ENCODE measurements at places on chromosomes 6 and 20.

DNA sequence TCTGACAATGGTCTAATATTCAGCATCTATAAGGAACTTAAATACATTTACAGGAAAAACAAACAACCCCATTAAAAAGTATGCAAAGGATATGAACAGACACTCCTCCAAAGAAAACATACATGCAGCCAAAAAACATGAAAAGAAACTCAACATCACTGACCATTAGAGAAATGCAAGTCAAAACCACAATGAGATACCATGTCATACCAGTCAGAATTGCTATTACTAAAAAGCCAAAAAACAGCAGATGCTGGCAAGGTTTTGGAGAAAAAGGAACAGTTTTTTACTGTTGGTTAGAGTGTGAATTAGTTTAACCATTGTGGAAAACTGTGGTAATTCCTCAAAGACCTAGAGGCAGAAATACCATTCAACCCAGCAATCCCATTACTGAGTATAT is 339.0 kb upstream of the ADGRB3 start:
- DNase-seq: no peak

DNA sequence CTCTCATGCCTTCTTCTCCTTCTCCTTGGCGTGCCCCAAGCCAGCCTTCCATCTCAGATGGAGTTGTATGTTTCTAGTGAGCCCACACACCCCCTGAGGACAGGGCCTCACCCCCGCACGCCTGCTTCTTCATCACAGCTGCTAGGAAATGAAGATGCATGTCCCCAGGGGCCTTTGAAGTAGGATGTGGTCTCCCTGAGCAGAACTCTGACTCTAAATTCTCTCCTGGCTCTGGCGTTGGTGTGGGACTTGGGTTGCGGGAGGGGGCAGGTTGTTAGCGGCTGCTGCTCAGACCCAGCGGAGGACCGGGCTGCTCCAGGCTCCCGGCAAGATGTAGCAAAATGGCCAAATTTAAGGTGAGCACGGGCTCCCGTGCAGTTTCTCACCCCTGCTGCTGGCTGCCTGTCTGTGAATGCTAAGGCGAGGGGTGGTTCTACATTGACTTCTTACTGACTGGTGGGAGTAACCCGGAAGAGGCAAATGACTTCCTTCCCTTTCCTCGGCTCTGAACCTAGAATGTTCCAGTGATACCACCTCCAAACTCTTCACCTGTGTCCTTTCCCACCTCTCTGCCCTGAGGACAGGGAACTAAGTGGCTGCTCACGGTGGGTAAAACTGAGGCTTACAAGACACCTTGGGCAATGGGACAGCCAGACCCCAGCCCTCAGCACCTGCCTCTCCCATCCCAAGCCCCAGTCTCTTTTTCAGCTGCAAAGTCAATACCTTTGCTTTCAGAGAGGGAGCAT is 8.8 kb downstream of the SYNJ2 start:
- DNase-seq: no peak

GRCh38 chr6:106535012-106535411 is 94.3 kb downstream of the RTN4IP1 start:
- DNase-seq: no peak

DNA sequence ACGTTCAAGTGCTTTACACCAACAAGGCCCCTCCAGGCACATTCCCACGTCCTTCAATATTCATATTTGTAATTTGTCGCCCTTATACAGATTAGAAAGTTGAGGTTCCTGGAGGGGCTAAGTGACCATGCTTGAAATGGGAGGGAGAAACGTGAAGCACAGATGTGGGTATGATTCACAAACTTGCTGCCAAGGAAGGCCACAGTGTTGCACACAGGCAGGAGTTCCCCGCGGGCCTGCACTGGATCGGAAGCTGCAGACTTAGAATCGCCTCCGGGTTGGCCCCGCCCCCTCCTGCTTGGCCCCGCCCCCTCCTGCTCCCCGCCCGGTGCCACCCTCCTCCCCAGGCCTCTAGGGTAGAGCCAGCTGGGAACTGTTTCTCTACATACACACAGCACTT is 58.2 kb upstream of the QKI start:
- DNase-seq: no peak

DNA sequence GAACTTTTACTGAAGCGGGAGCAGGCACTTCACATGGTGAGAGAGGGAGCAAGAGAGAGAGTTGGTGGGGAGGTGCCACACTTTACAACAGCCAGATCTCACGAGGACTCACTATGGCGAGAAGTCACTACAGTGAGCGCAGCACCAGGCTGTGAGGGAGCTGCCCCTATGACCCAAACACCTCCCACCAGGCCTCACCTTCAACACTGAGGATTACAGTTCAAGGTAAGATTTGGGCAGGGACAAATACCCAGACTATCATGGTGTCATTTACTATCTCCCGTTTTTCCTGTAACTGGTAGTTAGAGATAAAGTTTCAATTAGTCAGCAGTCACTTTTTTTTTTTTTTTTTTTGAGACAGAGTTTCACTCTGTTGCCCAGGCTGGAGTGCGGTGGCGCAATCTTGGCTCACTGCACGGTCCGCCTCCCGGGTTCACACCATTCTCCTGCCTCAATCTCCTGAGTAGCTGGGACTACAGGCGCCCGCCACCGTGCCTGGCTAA is 7.8 kb downstream of the RBCK1 start:
- no peak for DNase-seq

DNA sequence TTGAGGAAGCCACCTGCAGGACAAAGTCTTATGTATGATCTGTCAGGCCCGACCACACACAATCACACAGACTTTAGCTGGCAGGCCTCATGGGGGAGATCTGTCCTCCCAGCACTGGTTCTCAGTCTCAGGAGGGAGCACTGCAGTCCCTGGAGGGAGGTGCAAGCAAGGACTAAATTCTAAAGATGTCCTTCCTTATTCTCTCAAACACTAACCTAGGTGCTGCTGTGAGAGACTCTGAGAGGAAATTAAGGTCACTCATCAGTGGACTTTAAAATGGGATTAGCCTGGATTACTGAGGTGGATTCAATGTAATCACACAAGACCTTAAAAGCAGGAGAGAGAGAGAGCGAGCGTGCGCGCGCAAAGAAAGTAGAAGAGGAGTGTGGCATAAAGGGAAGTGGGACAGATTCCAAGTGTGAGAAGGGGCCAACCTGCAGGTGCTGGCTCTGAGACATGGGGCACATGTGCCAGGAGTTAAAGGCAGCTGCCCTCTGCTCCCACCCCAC is 14.3 kb downstream of the GLO1 start:
- DNase-seq: no peak

- no peak for DNase-seq
Measured at GRCh38 chr6:11852061-11852651, 73.6 kb upstream of the ADTRP start.

GRCh38 chr20:63980317-63980805 is 571 bp upstream of the PRPF6 start:
- no peak for DNase-seq

DNA sequence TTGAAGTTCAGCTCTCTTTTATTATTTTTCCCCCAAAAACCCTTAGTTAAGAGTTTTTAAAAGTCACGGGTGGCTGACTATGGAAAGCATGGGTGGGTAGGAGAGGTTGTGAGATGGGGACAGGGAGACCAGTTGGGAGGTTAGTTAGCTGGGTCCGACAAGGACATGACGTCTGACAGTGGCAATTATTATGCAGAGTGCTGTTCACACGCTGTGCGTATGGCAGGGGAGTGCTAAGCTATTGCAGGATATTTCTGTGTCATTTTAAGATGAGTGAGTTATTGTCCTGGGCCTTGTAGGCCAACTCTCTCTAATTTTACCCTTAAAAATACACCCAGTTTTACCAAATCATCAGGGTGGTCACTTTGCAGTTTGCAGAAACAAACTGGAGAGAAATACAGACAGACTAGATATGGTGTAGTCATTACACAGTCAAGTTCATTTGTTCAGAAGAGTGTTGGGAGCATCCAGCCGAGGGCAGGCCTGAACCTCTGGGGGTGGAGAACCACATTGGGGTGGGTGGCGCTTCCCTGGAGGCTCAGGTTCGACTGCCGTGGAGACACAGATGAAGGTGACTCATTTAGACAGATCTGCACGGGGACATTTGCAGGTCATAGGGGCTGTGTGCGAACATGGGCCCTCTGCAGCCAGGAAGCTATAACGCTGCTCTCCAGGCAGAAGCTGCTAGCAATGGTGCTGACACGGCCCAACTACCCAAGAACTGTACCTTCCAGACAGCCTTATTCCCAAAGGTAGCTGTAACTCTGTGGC is 307.6 kb downstream of the QKI start:
- no peak for DNase-seq

- DNase-seq: no peak
Measured at GRCh38 chr6:158707120-158707820, 57.4 kb downstream of the SYTL3 start.

DNA sequence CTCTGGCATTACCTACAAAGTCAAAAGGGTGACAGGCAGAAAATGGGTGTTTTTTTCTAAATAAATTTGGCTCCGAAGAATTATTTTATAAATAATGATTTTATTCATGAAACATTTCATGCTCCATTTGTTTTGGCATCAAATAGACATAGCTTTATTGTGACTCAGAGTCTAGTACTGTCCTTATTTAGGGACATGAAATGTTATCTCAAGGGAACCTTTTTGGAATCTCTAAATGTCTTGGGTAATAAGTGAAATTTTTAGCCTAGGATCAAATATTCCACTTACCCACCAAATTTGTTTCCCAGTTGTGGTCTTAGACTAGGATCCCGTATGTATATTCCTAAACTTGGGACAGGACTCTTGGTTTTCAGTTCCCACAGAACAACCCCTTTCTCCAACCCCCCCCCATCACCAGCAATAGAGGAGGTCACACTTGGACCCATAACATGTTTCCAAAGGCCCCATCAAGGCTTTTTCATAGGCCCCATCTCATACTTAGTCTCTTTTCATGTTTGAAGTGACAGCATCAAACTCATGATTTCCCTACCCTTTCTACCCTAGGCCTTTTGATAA is 81.8 kb downstream of the JAG1 start:
- no peak for DNase-seq

- DNase-seq: no peak
Measured at GRCh38 chr6:36355819-36356218, 19.1 kb upstream of the BNIP5 start.

DNA sequence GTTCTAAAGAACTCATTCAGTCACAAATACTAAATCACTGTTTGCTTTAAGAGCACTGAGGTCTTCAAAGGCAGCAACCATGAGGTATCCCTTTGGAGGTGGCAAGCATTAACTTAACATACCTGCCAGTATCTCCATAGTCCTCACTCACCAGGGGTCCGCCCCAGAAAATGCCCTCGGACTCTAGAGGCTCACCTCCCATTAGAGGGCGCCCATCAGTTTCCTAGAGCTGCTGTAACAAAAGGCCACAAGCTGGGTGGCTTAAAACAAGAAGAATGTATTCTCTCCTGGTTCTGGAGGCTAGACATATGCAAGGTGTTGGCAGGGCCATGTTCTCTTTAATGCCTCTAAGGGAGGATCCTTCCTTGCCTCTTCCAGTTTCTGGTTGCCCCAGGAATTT is 12.0 kb upstream of the RNGTT start:
- DNase-seq: no peak

DNA sequence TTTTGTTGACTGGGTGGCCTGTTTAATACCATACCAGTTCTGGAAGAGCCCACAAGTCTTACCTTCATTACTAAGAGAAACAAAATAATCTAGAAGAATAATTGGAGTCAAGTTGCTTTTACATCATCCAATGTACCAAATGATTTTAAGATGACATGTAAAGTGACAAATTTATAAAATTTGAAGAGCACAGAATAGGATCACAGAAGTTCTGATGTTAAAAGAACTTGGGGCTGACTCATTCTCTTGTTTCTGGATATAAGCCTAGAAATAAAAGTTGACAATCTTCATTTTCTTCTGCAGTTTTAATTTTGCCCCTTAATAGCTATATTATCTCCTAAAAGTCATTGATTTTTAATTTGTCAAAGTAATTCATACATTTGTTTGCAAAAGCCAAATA is 317.5 kb upstream of the MARCKS start:
- DNase-seq: no peak
